ENCODE measurements at places on chromosomes 13 and 19. TPM values are rescaled to one million over a fixed set of nuclear protein-coding genes. Genes with fewer than 3 reads are reported as not detected.
A peak's percentile ranks its signal among the peaks of the same experiment; 100 is the strongest.

DNA sequence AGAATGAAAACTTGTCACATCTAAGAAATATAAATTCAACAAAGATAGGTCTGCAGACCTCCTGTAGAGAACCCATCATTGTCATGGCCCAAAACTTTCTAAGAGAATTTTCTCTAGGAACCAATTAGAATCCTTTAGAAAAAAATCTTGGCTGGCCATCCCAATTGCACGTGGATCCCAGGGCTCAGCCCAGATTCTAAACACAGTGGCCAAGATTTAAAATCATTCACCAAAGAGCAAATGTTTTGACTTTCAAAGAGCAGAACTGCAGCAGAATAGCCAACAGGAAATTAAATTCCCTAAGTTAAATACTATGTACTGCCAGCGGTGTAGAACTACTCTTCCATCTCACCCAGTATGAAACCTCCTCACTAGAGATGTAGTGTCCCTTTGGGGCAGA lies 21.3 kb downstream of the IPO5 start:
- DNase-seq, result no peak

GRCh38 chr13:45349438-45349837 lies 8.5 kb upstream of the TPT1 start:
- no peak for DNase-seq

- no peak for DNase-seq
Observed at GRCh38 chr13:107065036-107065435, 497.1 kb upstream of the ARGLU1 start.

- DNase-seq, result no peak
Observed at GRCh38 chr13:36817996-36818803, 822 bp upstream of the RFXAP start.

GRCh38 chr19:38304866-38305429 lies 897 bp downstream of the C19orf33 start:
- DNase-seq, result peak; percentile 55

DNA sequence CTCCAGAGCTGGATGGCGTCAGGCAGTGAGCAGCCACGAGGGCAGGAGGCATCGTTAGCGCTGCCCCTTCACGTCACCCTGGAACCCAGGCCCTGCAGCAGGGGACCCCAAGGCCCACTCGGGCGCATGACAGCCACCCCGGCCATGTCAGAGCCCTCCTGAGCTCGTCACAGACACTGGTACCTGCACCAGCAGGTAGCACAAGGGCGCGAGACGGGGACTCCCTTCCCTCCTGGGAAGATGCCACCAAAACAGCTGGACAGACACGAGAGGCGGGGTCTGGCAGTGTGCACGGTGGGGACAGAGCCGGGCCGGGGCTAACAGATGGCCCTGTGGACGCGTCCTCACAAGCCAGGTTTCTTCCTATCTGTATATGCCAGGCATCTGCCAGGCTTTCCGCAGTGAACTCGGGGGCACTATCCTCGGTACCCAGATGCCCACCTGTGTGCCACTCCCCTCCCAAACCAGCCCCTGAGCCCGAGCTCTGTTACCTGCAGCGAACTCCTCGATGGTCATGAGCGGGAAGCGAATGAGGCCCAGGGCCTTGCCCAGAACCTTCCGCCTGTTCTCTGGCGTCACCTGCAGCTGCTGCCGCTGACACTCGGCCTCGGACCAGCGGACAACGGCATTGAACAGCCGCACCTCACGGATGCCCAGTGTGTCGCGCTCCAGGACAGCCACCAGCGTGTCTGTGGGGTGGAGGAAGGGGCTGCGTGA lies 25.8 kb downstream of the BTBD2 start:
- no peak for DNase-seq

The GPR12 gene
- not detected for total RNA-seq

- no peak for DNase-seq
Observed at GRCh38 chr13:34594507-34594906, 347.6 kb upstream of the NBEA start.

- DNase-seq, result peak; percentile 35
Observed at GRCh38 chr19:54029930-54030490, 33.7 kb downstream of the VSTM1 start.

- no peak for DNase-seq
Observed at GRCh38 chr19:47725759-47726401, 12.7 kb downstream of the EHD2 start.

GRCh38 chr13:113275387-113275786 lies 21.7 kb upstream of the LAMP1 start:
- peak; percentile 19 for DNase-seq

GRCh38 chr13:24039621-24040475 lies 120.7 kb upstream of the SPATA13 start:
- no peak for DNase-seq

The CRB3 gene
- 63.0 TPM for total RNA-seq

DNA sequence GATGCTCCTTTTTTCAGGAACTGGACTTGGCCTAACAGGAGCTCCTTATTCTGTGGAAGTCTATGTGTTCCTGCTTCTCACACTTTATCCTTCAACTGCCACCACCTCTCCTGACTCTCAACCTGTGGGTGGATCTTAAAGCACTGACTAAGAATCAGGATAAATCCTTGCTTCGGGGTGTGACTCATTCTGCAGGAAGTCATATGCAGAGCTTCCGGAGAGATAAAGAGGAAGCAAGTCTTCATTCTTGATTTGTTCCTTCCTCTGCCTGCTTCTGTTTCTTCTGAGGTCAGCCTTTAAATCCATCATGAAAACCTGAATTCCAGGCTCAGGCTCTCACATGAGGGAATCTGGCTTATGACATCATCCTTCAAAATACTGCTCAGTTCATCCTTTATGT lies 137.1 kb upstream of the ATXN8OS start:
- no peak for DNase-seq

- no peak for DNase-seq
Observed at GRCh38 chr19:38664503-38665211, 17.2 kb downstream of the ACTN4 start.

The LCP1 gene
- 17.0 TPM for total RNA-seq

The DACH1 gene
- total RNA-seq, result 37.1 TPM

The SRRM5 gene
- total RNA-seq, result 0.79 TPM

- DNase-seq, result peak; percentile 37
Observed at GRCh38 chr19:32869966-32870573, 503 bp upstream of the SLC7A9 start.

The MYO1F gene
- 0.16 TPM for total RNA-seq

DNA sequence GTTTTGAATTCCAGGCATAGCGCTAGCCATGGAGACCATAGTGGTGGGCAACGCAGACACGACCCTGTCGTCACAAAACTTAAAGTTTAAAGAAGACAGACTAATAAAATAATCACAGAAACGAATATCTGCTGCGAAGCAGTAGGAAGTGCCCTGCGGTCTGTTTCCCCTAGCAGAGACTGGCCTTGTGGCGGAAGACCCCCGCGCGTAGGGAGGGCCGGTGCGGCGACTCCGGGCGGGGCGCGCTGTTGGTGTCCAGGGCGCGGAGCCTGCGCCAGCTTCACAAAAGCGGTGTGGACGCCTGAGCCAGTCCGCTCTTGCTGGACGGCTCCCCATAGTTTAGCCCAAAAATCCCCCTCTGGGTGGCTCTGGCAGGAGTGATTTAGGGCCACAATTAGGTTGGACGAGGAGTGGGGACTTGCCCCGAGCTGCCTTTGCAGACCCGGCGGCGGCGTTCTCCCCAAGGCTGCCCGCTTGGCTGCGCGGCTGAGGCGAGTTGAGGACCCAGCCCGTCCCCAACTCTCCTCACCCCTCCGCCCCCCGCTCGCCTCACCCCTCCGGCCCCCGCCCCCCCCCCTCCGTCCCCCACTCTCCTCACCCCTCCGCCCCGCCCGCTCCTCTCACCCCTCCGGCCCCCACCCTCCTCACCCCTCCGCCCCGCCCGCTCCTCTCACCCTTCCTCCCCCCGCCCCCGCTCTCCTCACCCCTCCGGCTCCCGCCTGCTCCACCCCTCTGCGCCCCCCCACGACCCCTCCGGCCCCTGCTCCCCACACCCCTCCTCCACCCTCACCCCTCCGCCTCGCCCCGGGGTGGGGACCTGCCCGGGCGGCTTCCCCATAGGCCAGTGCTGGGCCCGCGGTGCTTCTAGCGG lies 14.2 kb upstream of the LATS2 start:
- peak; percentile 34 for DNase-seq

- DNase-seq, result no peak
Observed at GRCh38 chr13:108005231-108005630, 210.1 kb downstream of the LIG4 start.

DNA sequence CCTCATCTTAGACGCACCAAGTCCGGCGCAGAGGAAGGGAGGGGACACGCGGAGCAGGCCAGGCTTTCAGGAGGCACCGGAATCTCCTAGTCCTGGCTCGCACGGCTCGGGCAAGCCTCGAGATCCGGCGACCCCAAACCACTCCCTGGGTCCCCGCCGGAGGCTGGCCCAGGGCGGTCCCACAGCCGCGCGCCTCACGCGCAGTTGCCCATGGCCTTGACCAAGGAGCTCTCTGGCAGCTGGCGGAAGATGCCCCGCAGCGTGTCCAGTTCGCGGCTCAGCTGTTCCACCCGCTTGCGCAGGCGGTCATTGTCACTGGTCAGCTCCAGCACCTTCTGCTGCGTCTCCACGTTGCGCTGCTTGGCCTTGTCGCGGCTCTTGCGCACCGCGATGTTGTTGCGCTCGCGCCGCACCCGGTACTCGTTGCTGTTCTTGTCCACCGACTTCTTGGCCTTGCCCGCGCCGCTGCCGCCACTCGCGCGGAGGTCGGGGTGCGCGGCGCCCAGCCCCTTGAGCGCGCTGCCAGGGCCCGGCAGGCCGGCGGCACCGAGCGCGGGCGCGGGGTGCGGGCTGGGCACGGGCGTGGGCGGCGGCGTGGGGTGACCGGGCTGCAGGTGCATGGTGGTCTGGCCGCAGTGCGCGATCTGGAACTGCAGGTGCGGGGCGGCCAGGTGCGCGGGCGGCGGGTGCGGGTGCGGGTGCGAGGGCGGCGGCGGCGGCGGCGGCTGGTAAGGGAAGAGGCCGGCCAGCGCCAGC lies 1.0 kb downstream of the CEBPA start:
- no peak for DNase-seq

The FOXA3 gene
- total RNA-seq, result 23.5 TPM

The ZNF442 gene
- total RNA-seq, result 5.4 TPM

GRCh38 chr13:45374917-45375316 lies 33.9 kb upstream of the TPT1 start:
- DNase-seq, result no peak

- no peak for DNase-seq
Observed at GRCh38 chr19:38194061-38194701, 29.8 kb downstream of the DPF1 start.

- no peak for DNase-seq
Observed at GRCh38 chr13:52428295-52428694, 22.1 kb downstream of the VPS36 start.

The CAPN12 gene
- 4.1 TPM for total RNA-seq

The MATK gene
- 1.8 TPM for total RNA-seq

DNA sequence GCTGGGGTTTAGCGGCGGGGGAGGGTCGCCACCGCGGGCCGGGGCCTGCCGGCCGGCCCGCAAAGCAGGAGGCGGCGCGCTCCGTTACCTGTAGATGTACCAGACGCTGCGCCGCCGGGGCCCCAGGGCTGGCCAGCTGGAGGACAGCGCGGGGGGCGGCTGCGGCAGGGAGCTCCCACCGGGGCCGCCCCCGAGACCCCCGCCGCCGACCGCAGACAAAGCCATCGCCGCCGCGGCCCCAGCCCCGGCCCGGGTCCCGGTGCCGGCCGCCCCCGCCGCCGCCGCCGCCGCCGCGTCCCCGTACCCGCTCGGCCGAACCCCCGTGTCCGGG lies 24.8 kb downstream of the SHANK1 start:
- DNase-seq, result no peak

DNA sequence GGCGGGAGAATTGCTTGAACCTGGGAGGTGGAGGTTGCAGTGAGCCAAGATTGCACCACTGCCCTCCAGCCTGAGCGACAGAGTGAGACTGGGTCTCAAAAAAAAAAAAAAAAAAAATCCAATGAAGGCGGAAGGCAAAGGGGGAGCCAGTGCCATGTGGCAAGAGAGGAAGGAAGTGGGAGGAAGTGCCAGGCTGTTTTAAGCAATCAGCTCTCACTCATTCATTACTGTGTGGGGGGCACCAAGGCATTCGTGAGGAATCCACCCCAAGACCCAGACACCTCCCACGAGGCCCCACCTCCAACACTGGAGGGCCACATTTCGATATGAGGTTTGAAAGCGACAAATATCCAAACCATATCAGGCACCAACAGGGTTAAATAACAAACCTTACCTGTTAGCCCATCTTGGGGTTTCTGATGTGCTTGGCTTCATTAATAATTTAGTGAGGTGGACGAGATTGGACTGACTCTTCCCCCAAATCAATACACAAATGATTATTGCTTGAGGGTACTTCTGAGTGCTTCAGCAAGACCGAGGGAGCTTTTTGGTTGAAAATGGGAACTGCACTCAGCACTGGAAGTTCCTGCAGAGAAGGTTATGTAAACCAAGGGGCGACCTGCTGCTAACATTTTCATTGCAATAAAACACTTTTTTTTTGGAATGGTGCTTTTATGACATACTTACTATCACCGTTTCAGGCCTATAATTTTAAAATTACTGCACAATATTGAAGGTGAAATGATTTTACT lies 7.5 kb upstream of the LRP3 start:
- DNase-seq, result no peak

DNA sequence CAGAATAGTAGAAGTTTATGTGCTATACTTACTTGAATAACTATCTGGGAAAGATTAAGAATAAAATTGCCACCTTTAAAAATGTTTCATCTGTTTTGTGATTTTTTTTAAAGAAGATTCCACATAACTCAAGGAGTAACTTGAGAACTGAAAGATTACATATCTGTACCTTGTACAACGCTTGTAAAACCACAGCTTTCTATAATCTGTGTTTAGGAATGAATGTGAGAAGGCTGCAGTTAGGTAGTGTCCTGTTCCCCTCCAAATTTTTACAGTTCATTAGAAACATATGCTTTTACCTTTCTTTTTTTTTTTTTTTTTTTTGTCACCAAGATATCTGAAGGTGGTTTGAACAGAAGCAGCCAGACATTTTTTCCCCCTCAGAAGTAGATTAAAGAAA lies 312.8 kb upstream of the GPC6 start:
- no peak for DNase-seq

Measured in progenitor cell of endocrine pancreas (in vitro differentiated cells).